ENCODE measurements at places on chromosomes 5 and 9.
A peak's percentile ranks its signal among the peaks of the same experiment; 100 is the strongest.

GRCh38 chr9:115106642-115107041 is 11.3 kb downstream of the TNC start:
- no peak for DNase-seq

DNA sequence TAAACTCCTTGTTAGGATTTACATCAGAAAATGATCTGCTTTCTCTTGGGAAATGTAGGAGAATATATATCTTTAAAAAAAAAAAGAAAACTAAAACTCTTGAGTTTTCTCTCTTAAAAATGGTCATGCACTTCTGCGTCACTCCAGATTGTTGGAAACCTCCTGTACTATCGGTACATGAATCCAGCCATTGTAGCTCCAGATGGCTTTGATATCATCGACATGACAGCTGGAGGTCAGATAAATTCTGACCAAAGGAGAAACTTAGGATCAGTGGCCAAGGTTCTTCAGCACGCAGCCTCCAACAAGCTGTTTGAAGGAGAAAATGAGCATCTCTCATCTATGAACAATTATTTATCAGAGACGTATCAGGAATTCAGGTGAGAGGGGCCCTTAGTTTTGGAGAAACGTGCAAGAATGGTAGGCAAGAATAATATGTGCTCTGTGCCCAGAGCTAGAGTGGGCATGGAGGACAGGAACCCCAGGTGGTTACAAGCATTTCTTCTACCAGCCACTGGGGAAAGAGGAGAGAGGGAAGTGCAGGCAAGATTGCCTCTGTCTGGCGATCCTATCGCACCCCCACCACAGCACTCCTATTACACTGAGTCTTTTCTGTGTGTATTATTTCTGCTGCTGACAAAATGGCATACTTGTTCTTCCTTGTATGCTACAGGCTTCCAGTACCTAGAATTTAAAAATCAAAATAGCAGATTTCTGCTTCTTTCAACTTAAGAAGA is 41.4 kb upstream of the F2R start:
- no peak for DNase-seq

DNA sequence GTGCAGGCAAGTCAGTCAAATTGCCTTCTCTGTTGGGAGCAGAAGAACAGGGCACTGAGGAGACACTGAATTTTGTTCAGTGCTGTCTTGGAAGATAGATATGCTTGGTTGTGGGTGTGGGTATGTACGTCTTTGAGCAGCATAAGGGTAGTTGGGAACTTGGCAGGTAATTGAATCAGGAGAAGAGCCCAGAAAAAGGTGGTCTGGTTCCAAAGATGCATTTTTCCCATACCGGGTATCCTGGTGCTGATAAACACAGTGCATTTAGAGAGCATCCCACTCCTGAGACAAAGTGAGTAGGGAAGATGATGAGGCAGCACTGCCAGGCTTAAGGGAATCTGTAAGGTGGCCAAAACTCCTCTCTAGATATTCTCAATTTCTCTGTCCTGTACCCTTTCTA is 40.6 kb downstream of the TEK start:
- no peak for DNase-seq

DNA sequence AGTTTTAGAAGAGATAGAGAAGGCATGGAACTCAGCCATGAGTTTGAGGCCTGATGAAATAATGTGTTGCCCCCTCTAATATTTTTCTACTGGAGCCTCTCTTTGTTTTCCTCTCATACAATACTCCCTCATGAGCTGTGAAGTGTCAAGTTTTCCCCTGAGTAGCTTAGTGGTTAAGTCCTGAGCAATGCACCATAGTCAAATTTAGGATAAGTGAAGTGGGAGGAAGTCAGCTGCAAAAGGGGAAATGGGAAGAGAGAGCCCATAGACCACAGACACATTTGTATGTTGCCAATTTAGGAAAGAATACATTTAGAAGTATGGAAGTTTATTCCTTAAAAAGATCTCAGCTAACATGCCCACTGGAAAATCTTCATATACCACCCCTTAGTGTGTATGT is 171.5 kb upstream of the NREP start:
- no peak for DNase-seq

GRCh38 chr9:80177949-80178480 is 606.2 kb downstream of the TLE4 start:
- DNase-seq = no peak

DNA sequence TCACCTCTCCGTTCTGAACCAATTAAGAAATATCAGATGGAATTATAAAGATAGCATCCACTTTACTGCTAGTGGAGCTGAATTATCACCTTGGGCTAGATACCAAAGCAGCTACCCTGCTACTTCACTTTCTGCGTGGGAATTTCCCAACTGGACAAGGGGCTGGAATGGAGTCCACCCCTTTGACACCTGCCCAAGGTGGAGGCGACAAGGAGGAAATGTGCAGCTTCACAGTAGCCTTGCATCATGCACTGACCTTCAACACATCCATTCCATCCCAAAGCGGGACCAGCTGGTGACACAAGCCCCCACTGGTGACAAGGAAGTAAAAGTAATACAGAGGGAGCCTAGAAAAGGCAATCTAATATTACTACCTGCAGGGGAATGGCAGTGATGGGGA is 30.7 kb downstream of the CTNND2 start:
- no peak for DNase-seq

DNA sequence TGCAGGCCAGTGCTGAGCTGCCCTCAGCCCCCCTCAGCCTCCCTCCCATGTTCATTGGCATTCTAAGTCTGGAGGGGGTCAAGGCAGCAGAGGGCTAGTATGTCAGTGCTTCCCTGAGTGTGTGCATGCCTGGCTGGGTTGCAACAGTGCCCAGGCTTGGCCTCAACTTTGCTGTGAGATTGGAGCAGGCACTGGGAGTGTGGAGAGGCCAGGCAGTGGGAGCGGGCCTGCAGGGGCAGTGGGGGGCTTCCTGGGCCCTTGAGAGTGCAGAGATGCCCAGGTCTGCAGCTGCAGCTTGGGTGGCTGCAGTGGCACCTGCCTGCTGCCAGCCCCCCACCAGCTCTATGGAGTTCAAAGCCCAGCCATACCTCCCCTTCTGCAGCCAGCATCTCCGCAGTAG is 239.3 kb downstream of the ARRDC3 start:
- no peak for DNase-seq

GRCh38 chr5:96209829-96210228 is 223.2 kb downstream of the PCSK1 start:
- peak; percentile 84 for DNase-seq

- no peak for DNase-seq
These were observed 39.7 kb downstream of the PLPP7 start for GRCh38 chr9:131329241-131329641.

DNA sequence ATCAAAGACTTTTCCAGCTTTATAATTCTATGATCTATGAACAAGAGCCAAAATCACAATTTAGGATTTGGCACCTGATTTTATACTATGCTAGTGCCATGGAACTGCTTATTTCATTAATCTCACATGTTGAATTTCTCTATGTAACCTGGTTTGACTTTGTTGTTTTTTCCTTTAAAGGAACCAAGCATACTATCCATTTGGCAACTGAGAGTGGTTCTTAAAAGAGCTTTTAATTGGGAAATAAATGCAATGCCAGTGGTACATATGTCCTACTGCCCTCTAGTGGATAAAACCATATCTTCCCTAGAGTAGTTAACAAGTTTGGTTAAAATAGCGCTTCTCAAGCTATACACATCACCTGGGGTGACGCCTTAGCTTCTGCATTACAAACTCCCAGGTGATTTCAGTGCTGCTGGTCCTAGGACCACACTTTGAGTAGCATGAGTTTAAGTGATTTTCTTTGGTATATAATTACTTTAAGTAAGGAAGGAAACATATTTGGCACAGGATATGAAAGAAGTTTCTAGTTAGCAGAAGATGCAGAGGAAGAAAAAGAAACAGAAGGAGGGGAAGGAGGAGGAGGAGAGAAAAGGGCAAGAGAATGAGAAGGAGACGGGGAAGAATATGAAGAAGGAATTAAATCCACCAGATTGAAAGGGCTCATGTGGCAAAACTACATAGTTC is 56.8 kb downstream of the FGF10 start:
- peak; percentile 72 for DNase-seq

All from fibroblast of the aortic adventitia (primary cell).